Activated CD4-positive, CD25-positive, alpha-beta regulatory T cell treated with anti-CD3 and anti-CD28 coated beads, Interleukin-2, amount 50 U/mL, for 16 hours (primary cell): ENCODE measurements at places on chromosomes 12 and 14.

- no peak for DNase-seq
Measured at GRCh38 chr12:120858306-120859088, 45.7 kb downstream of the SPPL3 start.

DNA sequence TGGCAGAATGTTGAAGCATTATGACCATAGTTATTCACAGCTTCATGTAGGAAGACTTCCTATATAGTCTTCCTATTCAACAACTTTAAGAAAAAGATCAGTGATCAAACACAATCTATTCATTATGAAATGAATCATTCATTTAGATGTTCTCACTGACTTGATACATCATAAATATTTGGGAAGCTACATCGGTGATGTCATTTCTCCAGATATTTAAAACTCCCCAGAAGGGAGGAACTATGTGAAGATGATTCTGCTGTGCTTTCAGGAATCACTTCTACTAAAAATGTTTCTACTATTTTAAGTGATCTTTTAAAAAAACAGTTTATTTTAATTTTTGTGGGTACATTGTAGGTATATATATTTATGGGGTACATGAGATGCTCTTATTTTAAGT lies 316.4 kb downstream of the BCAT1 start:
- DNase-seq: no peak

DNA sequence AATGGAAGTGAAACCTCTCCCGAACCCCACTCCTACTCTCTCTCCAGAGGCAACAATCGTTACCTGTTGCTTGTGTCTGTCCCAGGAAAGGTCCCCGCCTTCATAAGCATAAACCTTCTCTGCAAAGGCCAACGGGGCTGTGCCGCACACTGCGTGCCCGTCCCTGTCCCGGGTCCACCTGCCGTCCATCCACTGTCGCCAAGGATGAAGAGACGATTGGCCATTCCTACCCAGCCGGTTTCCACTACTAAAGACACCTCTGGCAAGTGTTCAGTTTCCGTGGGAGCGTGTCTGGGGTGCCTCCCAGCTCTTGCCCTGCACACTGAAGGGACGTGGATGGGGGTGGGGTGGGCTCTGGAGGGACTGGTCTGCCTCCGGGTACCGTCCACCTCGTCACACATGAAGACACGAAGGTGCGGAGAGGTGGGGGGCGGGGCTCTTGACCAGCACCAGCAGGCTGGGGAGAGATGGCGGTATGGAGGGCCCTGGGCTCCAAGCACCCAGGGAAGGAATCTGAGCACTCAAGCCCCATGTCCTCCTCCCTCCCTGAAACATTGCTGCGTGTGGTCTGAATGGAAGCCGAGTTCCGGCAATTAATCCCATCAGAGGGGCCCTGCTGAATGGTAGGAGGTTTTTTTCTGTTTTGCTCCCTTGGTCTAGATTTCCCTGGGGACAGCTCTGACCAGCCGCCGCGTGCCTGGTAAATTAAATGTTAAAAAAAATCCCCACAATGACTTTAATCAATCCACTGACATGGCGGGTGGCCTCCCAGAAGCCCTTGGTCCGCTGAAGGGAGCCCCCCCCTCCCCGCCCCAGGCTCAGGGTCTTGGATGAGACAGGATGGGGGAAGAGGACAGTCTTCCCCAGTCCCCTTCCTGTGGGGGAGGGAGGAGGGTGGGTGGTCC lies 4.1 kb upstream of the KIF26A start:
- no peak for DNase-seq

- no peak for DNase-seq
Measured at GRCh38 chr12:92745856-92746550, 43.2 kb downstream of the PLEKHG7 start.

GRCh38 chr14:63951021-63951420 lies 98.2 kb downstream of the SYNE2 start:
- no peak for DNase-seq

GRCh38 chr14:83297361-83297760 lies 1763.7 kb upstream of the SEL1L start:
- no peak for DNase-seq

DNA sequence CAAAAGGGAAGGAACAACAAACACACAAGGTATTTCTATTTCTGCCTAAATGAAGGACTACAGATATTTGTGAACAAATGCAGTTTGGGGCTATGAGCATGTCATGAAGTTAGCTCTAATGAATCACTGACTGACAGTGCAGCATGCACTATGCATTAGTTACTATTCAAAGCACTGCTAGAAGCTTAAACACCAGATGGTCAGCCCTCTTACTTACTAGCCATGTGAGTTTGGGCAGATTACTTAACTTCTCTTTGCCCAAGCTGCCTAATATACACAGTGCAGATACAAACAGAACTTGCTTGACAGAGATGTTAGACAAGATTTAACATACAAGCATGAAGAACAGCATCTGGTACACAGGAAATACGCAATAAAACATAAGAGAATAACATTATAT lies 96.0 kb downstream of the ATXN2 start:
- no peak for DNase-seq

GRCh38 chr12:104833756-104834155 lies 124.3 kb downstream of the SLC41A2 start:
- DNase-seq: no peak

DNA sequence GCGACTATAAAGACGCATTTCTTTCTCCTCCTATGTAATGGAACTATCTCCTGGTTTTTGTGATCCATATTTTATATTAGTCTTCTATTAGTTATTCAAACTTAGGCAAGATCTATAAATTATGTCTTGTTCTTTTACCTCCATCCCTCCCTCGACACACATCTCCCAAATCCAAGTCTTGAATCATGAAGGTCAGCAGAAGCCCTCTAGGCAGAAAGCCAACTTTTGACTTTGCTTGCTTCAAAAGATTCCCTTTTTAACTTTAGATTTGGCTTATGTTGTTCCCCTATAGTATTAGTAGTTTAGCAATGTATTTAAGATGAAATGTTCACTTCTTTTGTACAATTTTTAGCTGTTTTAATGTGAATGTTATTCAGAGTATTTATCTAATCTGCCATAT lies 689.8 kb downstream of the SLC6A15 start:
- no peak for DNase-seq
